D721Med (cell line): ENCODE measurements at places on chromosomes 16 and 17.

- no peak for DNase-seq
Observed at GRCh38 chr16:81616321-81617020, 162.6 kb upstream of the PLCG2 start.

- DNase-seq = peak; percentile 50
Observed at GRCh38 chr16:85286951-85287814, 174.9 kb upstream of the CIBAR2 start.

GRCh38 chr16:51756447-51757123 lies 605.5 kb upstream of the SALL1 start:
- DNase-seq = no peak

GRCh38 chr16:10979717-10980601 lies 35.6 kb downstream of the CLEC16A start:
- DNase-seq = no peak

GRCh38 chr16:70660672-70661350 lies 14.5 kb downstream of the IL34 start:
- DNase-seq = no peak

- DNase-seq = no peak
Observed at GRCh38 chr17:58344791-58345157, 7.2 kb downstream of the SUPT4H1 start.

GRCh38 chr17:34519282-34519681 lies 60.1 kb upstream of the TMEM132E start:
- no peak for DNase-seq
